ENCODE measurements at places on chromosomes 11 and 22.
A peak's percentile ranks its signal among the peaks of the same experiment; 100 is the strongest.

DNA sequence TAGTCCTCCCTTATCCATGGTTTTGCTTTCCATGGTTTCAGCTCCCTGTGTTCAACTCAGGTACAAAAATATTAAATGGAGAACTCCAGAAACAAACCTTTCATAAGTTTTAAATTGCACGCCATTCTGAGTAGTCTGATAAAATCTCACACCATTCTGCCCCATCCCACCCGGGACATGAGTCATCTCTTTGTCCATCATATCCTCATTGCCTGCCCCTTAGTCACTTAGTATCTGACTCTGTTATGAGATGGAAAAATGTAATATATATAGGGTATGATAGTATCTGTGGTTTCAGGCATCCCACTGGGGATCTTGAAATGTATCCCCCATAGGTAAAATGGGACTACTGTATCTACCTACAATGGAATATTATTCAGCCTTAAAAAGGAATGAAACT, 35.5 kb upstream of the FGF3 start:
- no peak for DNase-seq

DNA sequence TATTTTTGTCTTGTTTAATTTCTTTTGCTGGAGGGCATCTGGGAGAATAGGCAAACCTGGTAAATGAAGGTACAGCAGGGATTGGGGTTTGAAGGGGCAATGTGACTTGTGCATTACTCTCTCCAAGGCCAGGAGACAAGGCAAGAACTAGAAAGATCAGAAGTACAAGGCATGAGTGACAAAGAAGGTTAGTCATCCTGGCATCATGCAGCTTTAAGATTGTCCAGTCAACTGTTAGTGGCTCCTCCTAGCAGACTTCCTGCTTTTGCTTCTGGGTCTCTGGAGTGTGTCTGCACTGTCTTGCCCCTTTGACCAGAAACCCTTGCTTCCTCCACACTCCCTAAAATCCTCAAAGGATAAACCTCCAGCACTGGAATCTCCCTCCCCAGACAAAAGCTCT, 27.2 kb upstream of the GLYATL1 start:
- no peak for DNase-seq

DNA sequence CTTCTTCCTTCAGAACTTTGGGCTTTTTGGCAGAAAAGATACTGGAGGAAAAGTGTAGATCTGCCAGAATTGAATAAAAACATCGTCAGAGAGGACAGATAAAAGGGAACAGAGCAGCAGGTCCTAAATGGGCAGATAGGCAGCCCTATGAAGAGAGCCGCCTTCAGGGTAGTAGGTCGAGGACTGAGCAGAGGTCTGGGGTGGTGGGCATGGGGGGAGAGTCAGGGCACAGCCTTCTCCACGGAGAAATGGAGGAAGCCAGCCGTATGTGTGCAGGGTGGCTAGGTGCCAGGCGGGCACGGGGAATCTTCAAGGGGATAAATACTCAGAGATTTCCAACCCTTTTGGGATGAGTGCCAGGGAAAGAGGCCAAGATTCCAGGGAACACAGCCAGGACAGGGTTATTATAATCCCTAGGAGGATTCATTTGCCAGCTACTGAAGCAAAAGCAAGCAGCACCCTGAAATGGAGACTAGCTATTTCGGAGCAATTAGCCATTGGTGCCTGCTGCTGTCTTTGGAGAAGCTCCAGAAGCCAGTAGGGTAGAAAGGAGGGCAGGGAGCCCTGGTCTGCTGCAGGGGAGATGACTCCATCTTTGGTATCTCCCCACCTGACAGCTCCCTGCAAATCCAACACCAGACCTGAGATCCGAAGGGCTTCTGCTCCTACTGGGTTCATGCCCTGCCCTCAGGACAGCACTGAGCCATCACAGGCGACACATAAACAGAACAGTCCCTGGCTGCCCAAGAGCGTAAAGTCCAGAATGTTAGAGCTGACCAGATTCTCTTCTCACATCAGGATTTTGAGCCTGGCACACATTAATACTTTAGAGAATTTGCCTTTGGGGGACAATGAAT, 174.5 kb upstream of the NTM start:
- peak; percentile 3 for DNase-seq

- no peak for DNase-seq
These were observed 99.6 kb downstream of the FAM168A start for GRCh38 chr11:73498343-73498742.

DNA sequence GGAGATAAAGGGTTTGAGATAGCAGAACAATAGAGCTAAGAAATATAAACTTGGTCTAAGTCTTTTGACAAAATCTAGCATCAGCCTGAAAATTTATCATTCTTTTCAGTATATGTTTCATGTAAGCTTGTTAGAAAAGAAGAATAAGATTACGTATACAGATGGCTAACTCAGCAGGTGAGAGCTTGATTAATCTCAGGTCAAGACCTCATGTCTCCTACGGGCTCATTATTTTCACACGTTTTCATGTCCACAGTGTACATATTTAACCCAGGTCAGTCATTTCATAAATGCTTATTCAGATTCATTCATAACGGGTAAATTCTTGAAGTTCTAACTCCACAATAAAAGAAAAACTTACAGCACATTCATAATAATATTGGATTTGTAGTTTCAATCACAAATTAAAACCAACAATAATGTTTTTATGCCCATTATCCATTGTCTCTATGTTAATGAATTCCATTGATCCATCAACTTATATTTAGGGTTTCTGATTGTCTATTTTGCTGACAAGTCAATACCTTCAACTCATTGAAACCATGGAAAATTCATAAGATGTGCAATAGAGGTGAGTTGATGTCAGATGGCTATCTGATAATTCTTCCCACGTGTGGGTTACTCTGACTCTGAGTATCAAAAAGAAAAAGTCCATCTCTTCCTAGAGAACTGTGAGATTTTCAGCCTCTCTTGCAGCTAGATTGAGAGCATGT, 102.6 kb downstream of the CASP12 start:
- no peak for DNase-seq

- no peak for DNase-seq
These were observed 5.6 kb downstream of the PTDSS2 start for GRCh38 chr11:455566-456147.

DNA sequence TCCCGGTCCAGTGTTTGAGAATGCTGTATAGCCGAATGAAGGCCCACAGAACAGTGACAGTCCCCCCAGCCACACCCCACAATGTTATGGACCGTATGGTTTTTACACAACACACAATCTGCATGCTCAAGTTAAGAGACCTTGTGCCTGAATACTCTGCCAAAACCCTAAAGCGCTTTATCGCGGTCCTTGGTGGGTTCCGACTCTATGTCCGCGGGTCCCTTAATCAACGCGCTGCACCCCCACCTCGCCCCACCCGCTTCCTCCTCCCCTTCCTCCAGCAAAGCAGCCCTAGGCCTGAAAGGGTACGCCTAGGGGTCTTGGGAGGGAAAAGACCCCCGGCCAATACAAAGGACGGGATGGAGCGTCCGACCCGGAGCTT, 442 bp downstream of the COPB1 start:
- no peak for DNase-seq

- DNase-seq = no peak
These were observed 36.4 kb downstream of the MAP6 start for GRCh38 chr11:75632450-75632849.

DNA sequence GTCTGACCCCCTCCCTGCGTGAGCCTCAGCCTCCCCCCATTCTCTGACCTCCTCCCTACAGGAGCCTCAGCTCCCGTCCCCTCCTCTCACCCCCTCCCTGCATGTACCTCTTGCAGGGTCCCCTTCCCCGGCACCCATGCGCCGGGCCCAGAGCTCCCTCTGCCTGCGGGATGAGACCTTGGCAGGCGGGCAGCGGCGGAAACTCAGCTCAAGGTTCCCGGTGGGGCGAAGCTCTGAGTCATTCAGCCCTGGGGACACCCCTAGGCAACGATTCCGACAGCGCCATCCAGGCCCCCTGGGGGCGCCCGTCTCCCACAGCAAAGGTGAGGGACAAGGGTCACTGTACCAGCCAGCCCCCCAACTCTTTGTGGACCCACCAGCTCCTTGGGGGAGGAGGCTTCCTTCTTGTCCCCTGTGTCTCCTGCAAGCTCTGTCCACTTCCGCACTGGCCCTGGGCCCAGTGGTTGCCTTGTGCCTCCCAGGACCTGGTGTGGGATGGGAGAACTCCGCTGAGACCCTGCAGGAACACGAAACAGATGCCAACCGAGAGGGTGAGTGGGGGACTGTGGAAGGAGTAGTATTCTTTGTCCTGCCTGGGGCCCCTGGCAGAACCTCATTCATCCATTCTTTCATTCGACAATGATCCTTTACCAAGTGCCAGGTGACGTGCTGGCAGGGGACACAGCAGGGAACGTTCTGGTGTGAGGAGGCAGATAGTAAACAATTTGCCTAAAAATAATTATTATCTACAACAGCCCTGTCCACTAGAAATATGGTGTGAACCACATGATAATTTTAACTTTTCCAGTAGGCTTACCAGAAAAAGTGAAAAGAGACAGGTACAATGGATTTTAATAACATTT, 3.7 kb upstream of the RPS6KA4 start:
- peak; percentile 38 for DNase-seq

DNA sequence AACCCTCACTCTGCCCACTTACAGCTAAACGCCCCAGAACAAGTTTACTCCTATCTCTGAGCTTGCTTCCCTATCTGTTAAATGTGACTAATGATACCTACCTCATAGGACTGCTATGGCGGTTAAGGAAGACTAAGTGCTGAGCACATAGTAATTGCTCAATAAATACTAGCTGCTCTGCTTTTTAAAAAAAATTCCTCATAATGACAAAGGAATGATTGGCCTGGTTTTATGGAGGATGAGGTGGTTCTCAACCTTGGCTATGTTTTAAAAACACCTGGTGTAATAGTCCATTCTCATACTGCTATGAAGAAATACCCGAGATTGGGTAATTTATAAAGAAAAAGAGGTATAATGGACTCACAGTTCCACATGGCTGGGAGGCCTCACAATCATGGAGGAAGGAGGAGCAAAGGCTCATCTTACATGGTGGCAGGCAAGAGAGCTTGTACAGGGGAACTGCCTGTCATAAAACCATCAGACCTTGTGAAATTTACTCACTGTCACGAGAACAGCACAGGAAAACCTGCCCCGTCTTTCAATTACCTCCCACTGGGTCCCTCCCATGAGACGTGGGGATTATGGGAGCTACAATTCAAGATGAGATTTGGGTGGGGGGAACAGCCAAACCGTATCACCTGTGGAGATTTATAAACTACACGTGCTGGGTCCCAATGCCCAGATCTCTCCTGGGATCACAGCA, 127.2 kb upstream of the SYT13 start:
- no peak for DNase-seq

DNA sequence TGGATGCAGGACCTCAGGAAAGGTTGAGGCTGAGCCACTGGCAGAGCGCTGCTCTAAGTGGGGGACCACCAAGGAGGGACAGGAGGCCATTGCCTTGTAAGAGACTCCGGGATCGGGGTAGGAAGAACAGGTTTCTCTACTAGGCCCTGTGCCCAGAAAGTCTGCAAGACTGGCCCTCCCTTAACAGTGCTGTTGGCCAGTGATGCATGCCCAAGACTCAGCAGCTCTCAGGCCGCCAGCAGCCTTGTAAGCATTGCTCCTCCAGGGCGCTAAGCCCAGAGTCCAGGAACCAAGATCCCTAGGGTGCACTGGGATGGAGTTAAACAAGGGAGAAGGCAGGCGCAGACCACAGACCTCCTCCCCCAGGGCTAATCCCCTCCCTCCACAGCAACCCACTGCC, 39.3 kb upstream of the PANX1 start:
- DNase-seq = no peak

- DNase-seq = no peak
These were observed 163.4 kb upstream of the NECTIN1 start for GRCh38 chr11:119892311-119892808.

DNA sequence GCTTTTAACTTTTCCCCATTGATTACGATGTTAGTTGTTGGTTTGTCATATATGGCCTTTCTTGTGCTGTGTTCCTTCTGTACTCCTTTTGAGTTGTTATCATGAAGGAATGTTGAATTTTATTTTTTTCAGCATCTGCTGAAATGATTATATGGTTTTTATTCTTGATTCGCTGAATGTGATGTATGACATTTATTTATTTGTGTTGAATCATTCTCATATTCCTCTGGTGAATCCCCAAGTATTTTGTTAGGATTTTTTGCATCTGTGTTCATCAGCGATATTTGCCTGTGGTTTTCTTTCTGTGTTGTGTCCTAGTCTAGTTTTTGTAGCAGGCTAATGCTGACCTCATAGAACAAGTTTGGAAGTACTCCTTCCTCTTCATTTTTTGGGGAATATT, 78.2 kb downstream of the GGT1 start:
- DNase-seq = peak; percentile 7

Measured in AG09319 (cell line).